OCI-M1 (cell line): ENCODE measurements at places on chromosomes 5 and 9.

- DNase-seq = no peak
Observed at GRCh38 chr5:43357878-43358281, 44.7 kb upstream of the HMGCS1 start.

DNA sequence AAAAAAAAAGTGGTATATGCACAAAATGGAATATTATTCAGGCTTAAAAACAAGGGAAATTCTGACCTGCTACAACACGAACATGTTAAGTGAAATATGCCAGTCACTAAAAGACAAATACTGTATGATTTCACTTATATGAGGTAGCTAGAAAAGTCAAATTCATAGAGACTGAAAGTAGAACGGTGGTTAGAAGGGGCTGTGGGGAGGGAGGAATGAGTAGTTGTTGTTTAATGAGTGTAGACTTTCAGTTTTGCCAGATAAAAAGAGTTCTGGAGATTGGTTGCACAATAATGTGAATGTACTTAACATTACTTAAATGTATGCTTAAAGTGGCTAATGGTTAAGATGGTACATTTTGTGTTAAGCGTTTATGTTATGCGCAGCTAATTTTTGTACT, 79.5 kb upstream of the IL12B start:
- DNase-seq = peak; percentile 20

DNA sequence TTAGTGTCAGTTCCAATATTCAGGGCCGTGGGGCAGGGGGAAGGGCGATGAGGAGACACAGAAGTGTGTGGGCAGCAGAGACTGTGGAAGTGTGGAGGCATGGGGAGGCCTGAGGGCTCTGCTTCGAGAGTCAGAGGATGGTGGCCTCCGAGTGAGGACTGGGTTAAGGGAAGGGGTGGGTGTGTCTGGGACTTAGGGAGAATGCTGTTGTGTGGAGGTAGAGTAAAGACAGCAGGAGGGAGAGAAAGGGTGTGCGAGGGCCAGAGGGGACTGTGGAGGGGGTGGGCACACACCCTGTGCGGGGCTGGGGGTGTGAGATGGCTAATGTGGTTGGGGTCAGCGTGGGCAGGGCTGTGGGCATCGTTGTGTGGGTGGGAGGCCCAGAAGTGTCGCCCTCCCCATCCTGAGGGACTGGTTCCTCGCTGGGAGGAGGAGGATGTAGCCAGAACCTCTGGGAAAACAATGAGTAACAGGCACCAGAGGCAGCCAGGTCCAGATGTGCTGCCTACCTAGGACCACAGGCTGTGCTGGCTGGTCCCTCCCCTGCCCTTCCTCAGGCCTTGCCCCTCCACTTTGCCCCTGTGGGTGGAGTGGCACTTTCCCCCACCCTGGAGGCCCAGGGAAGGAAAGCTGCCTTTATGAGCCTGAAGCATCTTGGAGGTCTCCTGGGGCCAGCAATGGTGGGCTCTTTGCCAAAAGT, 4.2 kb downstream of the USP20 start:
- no peak for DNase-seq

GRCh38 chr5:59528202-59528862, 365.2 kb downstream of the PDE4D start:
- no peak for DNase-seq

DNA sequence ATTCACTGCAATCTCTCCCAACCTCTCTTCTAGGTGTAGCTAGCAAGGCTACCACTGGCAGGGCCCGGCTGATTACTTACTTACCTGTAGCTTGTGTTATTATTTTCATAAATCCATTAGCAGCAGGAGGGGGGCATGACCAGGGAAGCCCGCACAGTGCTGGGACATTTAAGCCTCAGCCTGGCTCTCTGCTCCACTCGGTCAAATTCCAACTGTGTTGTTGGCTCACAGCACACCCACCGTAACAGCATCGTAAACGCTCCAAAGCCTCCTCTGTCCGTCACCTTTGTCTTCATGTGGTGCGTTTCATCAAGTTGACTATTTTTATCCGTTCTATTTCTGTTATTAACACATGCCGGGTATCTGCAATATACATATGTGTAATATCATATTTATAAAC, 264.7 kb downstream of the NSG2 start:
- DNase-seq = no peak

- peak; percentile 68 for DNase-seq
Observed at GRCh38 chr5:23139338-23140171, 286.4 kb upstream of the CDH12 start.

- DNase-seq = no peak
Observed at GRCh38 chr5:74382987-74383593, 257.4 kb downstream of the ENC1 start.

DNA sequence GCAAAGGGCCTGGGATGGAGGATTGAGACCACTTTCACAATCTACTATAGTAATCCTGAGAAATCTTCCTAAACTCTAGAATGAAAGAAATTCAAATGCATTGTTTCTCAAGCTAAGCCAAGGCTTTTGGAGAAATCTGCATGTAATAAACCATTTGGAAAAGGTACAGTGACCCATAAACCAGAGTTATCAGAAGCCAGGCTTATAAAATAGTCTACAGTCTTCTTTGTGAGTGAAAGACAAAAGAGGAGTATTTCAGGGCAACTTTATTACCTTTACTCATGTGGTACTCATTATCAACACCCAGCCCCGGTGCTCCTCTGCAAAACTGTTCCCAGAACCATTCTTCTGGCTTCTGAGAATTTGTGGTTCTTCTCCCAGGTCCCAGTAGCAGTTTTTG, 87.0 kb downstream of the GALNT10 start:
- DNase-seq = no peak

DNA sequence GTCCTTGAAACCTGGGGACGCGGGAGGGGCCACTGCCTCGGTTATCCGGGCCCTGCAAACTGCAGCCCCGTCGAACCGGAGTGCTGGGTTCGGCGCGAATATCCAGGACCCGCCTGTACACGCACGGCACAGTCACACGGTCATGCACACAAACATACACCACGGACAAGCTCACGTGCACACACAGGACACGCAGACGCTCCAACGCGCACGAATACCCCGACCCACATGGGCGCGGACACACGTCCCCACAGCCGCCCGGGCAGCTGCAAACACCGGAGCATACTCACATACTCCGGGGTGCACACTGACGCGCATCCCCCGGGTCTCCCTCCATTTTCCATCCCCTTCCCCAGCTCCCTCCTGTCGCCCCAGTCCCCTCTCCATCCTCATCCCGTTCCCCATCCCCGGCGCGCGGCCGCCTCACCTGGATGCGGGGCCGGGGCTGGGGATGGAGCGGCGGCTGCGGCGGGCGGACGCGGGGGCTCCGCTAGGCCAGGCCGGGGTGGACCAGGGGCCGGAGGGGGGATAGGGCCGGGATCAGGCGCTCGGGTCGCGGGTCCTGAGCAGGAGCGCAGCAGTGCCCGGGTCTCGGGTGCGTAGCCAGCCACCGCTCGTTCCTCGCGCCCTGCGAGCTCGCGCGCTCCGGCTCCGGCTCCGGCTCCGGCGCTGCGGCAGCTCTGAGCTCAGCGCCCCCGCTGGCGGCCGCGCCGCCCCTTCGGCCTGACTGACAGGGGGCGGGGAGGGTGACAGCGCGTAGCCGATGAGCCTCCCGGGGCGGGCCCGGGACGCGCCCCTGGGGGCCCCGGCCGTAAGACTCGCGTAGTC, at the start of the genes EIF4E1B and SNCB:
Gene EIF4E1B, plus strand, starts transcription at position 823 of the 828 bp plus-strand sequence. CDS start 12,113 bp downstream, outside the sequence.
Gene SNCB, minus strand, starts transcription at position 682 of the 828 bp plus-strand sequence. CDS start 880 bp downstream, outside the sequence.
- no peak for DNase-seq

DNA sequence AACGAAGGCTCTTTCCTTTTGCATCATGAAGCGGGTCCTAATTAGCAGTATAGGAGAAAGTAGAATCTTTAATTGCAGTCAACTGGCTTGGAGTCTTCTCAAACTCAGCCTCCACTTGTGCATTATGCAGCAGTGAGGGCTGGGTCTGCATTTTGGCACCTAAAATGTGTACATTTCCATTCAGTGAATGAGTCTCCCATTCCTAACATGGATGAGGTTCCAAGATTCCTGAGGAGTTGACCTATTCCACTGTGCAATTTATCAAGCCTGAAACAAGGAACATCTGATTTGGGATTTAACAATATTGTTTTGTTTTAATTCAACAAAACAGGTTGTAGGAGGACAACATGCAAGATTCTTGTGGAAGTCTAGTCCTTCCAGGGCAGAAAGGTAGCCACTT, 171.8 kb upstream of the S1PR3 start:
- no peak for DNase-seq

GRCh38 chr5:40578501-40579451, 100.9 kb upstream of the PTGER4 start:
- peak; percentile 20 for DNase-seq

DNA sequence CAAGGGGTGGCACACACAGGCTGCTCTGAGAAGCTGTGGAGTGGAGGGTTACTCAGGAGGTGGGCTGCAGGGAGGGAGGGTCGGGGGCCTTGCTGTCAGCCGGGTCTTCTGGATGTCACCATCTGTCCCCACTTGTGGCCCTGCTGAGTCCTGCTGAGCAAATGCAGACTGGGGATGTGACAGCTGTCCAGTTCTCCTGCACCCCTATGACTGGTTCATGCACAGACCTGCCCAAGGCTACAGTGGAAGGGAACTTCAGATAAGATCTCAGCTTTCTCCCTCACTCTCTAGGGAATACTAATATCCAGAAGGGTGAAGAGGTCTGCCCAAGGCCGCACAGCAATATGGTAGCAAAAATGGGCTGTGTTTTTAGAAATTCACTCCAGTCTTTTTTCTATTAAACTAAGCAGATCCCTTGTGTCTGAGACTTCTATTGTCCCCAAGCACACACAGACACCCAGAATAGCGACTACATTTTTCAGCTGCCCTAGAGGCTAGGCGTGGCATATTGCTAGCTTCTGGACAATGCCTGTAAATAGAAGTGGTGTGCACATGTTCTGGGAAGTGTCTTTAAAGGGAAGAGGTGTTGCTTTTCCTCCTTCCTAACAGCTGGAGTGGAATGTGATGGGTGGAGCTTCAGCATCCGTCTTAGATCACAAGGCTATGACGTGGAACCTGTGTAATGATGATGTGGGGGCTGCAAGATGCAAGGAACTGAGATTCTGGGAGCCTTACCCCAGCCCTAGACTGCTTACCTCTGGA, 51.1 kb upstream of the TBC1D2 start:
- DNase-seq = no peak
